ENCODE measurements at places on chromosomes 12 and 14. TPM values are rescaled to one million over a fixed set of nuclear protein-coding genes. Genes with fewer than 3 reads are reported as not detected.

DNA sequence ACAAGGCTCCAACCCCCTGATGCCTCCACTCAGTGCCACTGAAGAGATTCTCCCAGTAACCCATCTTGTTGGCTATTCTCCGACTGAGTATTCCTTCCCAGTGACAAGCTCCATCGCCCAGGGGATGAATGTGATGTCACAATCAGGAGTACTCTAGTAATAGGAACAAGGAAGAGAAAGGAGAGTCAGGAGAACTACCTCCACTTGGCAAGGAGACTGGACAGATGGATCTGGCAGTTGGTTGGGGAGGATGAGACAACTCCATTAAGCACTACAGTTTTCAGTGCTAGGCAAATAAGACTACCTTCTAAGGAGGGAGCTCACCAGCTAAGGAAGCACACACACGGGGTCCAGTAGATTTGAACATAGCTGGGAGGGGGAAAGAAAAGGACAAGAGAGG is 5.3 kb downstream of the RNF41 start:
- no peak for DNase-seq
- no peak overlapping the region for H3K4me3 ChIP-seq
- peaks cover 54% of the 10 kb centered on the region for H3K36me3 ChIP-seq
- no peaks in the 10 kb centered on the region for H3K27me3 ChIP-seq
- H3K27ac ChIP-seq, result peak overlapping the region; percentile 47

- DNase-seq, result peak; percentile 78
- H3K27ac ChIP-seq, result peak overlapping the region; percentile 46
- H3K4me1 ChIP-seq, result peaks cover 16% of the 10 kb centered on the region
- no peaks in the 10 kb centered on the region for H3K27me3 ChIP-seq
Observed at GRCh38 chr12:126708492-126708896, 1558.5 kb upstream of the TMEM132C start.

DNA sequence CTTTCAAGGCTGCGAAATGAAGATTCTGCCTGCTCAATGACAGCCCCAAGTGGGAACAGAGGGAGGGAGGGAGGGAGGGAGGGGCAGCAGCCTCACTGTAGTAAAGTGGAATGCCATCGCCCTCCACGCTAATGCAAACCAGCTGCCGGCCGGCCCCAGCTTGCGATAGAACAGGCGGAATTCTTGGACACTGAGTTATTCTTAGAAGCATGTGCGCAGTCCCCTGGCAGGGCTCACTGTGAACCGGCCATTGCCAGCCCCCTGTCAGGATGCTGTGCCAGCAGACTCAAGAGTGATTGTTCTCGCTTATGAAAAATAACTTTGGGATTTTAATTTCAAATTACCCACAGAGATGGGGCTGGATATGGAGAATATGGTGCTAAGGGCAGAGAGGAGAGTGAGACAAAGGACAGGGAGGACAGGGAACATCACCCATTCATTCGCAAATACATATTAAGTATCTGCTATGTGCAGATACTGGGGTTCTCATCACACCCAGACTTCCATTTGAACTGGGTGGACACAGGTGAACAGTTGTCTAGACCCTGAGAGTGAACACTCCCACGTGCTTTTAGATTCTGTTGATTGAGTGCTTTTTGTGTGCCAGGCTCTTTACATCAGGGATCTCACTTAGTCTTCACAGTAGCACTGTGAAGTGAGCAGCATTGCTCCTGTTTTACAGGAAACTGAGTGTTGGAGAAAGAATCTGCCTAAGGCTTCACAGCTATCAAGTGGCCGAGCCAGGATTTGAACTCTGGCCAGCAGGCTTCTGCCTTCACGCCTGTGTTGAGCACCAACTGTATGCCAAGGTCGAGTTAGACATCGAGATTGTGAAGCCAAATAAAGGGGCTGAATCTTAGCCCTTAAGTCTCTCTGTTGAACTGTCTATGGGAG is 192.9 kb downstream of the C12orf75 start:
- H3K4me3 ChIP-seq, result no peak overlapping the region
- H3K36me3 ChIP-seq, result no peaks in the 10 kb centered on the region
- no peak overlapping the region for H3K27ac ChIP-seq
- H3K27me3 ChIP-seq, result no peaks in the 10 kb centered on the region
- H3K4me1 ChIP-seq, result no peaks in the 10 kb centered on the region

DNA sequence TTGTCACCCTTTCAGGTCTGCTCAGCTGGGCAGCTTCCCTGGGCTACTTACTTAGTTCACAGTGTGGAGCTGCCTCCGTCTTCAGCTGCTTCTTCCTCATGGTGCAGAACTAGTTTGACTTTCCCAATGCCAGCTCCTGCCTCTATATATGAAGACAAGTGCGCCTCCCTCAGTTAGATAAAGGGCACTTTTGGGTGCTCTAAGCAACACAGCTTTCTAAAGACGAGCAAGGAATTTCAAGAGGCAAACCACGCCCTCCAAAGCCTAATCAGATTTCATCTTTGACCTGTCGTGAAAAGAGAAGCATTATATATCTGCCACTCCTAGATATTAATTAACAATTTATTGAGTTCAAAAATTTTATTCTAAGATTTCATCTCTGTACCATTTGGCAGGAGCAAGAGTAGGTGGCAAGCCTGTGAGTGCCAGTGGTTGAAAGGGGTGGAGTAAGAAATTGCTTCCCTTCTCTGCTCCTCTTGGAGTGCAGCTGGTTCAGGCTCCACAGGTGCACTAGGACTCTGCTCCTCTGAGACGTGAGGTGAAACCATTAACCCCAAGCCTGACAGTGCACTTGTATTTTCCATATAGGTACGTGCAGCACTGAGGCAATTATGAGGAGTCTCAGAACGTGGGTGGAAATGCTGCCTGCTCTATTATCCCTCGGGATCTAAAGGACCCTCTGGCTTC is 2.1 kb upstream of the SLC11A2 start:
- peak; percentile 87 for DNase-seq
- H3K36me3 ChIP-seq, result no peaks in the 10 kb centered on the region
- peak overlapping the region; percentile 70 for H3K4me3 ChIP-seq

BCL11B gene
- 1.4 TPM for total RNA-seq

DNA sequence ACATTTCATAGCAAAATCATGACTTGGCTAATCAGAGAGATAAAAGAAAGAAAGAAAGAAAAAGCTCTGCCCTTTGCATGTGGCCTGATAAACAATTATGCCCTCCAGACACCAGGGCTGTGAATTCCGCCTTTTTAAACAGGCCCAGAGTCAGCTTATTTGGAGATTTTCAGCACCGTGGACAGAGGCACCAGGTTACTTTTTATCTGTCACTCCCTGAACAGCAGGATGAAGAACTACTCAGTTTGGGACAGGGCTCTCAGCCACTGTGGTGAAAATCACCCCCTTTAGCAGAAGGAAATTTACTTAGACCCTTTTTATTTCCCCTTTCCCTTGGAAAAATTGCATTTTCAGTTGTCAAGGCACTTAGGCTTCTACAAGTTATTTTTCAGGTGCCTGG is 359.9 kb downstream of the NRXN3 start:
- H3K27me3 ChIP-seq, result no peaks in the 10 kb centered on the region
- H3K36me3 ChIP-seq, result no peaks in the 10 kb centered on the region
- no peak overlapping the region for H3K27ac ChIP-seq
- no peaks in the 10 kb centered on the region for H3K4me1 ChIP-seq

CNTN1 gene
- total RNA-seq, result not detected

DNA sequence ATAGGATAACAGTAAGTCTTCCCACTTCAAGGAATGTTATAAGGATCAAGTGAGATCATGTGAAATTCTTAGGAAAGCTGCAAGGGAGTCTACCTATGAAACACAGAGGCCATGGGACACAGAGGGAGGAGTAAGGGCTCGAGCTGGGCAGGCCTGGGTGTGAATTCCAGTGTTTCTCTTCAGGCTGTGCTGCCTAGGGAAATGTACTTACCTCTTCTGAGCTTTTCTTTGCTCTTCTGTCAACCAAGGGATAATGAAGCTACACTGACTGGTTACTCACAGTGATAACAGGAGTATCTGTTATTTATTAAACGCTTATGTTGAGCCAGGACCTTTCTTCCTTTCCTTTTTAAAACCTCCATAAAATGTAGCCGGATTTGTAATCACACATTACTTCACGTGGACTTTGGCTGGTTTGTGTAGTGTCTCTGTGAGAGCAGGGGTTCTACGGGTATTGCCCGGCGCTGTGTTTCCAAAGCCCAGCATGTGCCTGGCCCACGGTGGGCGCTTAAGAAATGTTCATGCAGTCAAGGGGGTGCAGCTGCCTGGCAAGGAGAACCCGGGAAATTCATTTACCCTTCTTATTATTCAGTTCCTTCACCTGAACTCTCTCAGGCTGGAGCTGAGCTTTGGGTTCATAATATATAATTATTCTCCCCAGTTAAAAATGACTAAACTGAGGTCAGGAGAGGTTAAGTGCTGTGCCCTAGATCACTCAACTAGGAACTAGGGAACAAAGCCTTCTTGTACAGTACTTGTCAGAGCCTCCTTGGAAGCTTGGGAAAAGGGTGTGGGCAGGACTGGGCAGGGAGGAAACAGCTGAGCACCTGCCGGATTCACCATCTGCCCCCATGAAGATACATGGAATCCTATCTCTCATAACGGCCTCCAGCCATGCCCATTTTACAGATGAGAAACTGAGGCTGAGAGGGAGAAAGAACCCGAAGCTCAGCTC is 214.2 kb downstream of the CACNA1C start:
- H3K27ac ChIP-seq, result no peak overlapping the region
- H3K4me1 ChIP-seq, result peaks cover 24% of the 10 kb centered on the region
- no peak overlapping the region for H3K4me3 ChIP-seq
- no peak for DNase-seq

SLC5A8 gene
- total RNA-seq, result not detected

GRCh38 chr12:12665194-12665593 is 30.8 kb downstream of the GPR19 start:
- H3K27ac ChIP-seq, result no peak overlapping the region
- DNase-seq, result no peak
- no peaks in the 10 kb centered on the region for H3K27me3 ChIP-seq
- peaks cover 16% of the 10 kb centered on the region for H3K4me1 ChIP-seq

DNA sequence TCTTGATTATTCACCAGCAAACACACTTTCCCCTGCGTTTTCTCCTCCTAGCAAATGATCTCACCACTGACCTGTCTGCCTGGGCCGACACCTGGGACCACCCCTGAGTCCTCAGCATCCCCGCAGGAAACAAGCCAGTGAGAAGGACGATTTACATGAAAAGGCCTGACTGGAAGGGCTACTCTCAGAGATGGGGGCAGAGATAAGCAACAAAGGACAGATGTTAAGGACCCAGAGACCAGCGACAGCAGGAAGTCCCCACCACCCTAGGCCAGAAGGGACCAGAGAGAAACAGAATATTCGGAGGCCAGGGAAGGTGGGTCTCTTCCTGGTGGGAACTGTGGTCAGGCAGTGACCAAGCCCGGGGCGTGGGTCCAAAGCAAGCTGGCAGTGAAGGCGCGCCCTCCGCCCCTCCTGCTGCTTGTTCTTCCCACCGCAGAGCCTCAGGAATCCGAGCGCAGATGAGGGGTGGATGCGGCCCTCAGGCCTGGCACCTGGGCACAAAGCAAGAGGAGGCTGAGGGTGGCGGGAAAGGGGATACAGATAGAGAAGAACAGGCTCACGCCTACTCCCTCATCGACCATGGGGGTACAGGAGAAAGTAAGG is 55.8 kb downstream of the STX2 start:
- no peak overlapping the region for H3K27ac ChIP-seq
- no peaks in the 10 kb centered on the region for H3K27me3 ChIP-seq
- H3K36me3 ChIP-seq, result peaks cover 7% of the 10 kb centered on the region
- no peak for DNase-seq
- H3K4me3 ChIP-seq, result no peak overlapping the region
- H3K4me1 ChIP-seq, result no peaks in the 10 kb centered on the region

SERPINA1 gene
- 38.1 TPM for total RNA-seq

DNA sequence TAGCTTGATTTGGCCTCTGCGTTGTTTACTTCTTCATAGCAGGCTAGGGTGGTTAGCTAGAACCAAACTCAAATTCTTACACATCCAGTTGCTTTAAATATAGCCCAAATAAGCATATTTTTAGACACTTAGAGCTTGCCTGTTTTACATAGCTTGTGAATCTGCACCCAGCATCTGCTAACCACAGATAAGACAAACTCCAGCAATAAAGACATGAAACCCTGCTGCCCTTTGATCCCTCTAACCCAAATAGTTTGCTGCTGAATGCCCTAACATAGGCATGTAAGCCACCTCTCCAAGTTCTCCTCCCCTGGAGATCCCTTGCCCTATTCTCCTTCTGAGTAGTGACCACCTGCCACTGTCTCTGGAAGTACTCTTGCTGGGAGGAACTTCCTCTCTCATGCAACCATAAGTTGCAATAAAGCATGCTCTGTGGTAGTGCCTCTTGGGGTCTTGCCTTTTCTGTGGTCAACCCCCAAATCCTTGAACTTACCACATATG is 185.6 kb downstream of the TMEM117 start:
- H3K36me3 ChIP-seq, result no peaks in the 10 kb centered on the region
- H3K27me3 ChIP-seq, result no peaks in the 10 kb centered on the region
- H3K27ac ChIP-seq, result no peak overlapping the region
- no peak overlapping the region for H3K4me3 ChIP-seq
- no peak for DNase-seq

TMEM132D gene
- not detected for total RNA-seq

GRCh38 chr14:39492267-39492666 is 60.0 kb upstream of the FBXO33 start:
- peak; percentile 25 for DNase-seq
- peaks cover 20% of the 10 kb centered on the region for H3K27me3 ChIP-seq
- no peak overlapping the region for H3K27ac ChIP-seq
- no peaks in the 10 kb centered on the region for H3K36me3 ChIP-seq
- H3K4me1 ChIP-seq, result peaks cover 12% of the 10 kb centered on the region

GRCh38 chr12:28216016-28216415 is 25.8 kb downstream of the CCDC91 start:
- no peaks in the 10 kb centered on the region for H3K27me3 ChIP-seq
- H3K36me3 ChIP-seq, result peaks cover 2% of the 10 kb centered on the region
- DNase-seq, result no peak
- H3K27ac ChIP-seq, result no peak overlapping the region
- no peak overlapping the region for H3K4me3 ChIP-seq

- H3K4me1 ChIP-seq, result peaks cover 18% of the 10 kb centered on the region
- H3K27ac ChIP-seq, result no peak overlapping the region
- no peaks in the 10 kb centered on the region for H3K27me3 ChIP-seq
- peaks cover 12% of the 10 kb centered on the region for H3K36me3 ChIP-seq
Observed at GRCh38 chr14:105486974-105487448, 325 bp downstream of the CRIP1 start.

ESR2 gene
- 0.29 TPM for total RNA-seq

GRCh38 chr12:47910486-47910885 is 5.7 kb upstream of the VDR start:
- no peak overlapping the region for H3K27ac ChIP-seq
- H3K27me3 ChIP-seq, result peaks cover 13% of the 10 kb centered on the region
- H3K4me3 ChIP-seq, result no peak overlapping the region

GRCh38 chr14:103897075-103897947 is 30.9 kb upstream of the TDRD9 start:
- no peaks in the 10 kb centered on the region for H3K36me3 ChIP-seq
- H3K27me3 ChIP-seq, result no peaks in the 10 kb centered on the region
- no peak overlapping the region for H3K27ac ChIP-seq
- H3K4me3 ChIP-seq, result no peak overlapping the region
- H3K4me1 ChIP-seq, result peaks cover 9% of the 10 kb centered on the region
- no peak for DNase-seq

ACOT4 gene
- total RNA-seq, result not detected

GRCh38 chr12:116539905-116540482 is 19.2 kb upstream of the MAP1LC3B2 start:
- no peak overlapping the region for H3K27ac ChIP-seq
- H3K36me3 ChIP-seq, result no peaks in the 10 kb centered on the region

Measured in MCF 10A (cell line).